Hindlimb muscle (tissue), 1 donor: ENCODE measurements at places on chromosomes 6 and 20. TPM values are rescaled to one million over a fixed set of nuclear protein-coding genes. Genes with fewer than 3 reads are reported as not detected.

GRCh38 chr6:47665112-47665511, 33.3 kb upstream of the ADGRF4 start:
- no peak for DNase-seq

- DNase-seq = no peak
Observed at GRCh38 chr6:168169624-168170023, 90.6 kb upstream of the FRMD1 start.

DNA sequence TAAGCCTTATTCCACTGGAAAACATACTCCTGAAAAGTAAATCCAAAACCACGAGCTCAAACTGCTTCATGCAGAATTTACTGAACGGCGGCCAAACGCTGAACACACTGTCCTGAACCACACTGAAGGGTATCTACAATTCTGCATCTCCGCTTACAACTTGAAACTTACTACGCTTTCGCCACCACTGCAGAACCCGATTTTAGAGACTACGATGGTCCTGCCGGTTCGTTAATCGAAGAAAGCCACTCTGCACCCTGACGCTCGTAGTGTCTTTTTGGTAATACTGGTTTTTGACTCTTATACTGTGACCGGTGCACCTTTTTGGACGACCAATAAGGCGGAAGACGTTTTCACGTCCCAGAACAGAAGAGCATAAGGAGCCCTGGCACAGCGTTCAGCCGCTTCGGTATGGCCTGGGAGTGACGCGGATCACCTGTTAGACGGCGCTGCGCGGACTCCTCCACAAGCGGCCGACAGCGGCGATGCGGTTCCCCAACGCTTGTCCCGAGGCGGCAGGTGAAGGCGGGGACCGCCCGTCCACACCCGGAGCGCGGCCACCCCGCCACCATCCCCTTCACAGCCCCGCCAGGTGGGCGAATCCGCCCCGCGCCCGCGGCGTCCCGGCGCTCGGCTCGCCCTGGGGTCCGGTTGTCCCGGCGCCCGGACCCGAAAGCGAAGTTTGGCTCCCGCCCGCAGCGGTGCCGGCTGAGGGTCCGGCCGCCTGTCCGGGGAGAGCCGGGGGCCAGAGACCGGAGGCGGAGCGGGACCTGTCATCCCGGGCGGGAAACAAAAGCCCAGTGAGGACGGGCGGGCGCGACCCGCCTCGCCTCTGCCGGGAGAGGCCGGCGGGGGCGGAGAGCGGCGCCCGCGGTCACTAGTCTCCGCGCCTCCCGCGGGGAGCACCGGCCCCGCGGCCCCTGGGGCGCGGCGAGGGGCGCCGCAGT, 784 bp downstream of the FKBP5 start:
- DNase-seq = peak; percentile 49

DNA sequence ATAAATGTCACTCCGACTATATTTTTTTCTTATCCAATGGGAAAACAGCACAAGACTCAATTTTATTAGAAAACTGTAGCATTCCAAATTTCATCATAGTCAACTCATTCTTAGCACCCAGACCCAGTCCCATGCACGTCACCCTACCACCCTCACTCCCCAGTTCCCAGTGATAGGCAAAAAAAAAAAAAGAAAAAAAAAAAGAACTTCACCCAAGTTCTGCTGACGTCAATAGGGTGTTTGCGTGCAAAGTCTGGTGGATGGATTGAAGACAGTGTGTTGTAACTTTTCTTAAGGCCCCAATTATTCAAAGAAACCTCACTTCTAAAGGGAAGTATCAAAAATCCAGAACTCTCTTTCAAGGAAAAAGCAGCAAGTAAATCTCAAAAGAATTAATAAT, 213.9 kb upstream of the PRDM1 start:
- no peak for DNase-seq

DNA sequence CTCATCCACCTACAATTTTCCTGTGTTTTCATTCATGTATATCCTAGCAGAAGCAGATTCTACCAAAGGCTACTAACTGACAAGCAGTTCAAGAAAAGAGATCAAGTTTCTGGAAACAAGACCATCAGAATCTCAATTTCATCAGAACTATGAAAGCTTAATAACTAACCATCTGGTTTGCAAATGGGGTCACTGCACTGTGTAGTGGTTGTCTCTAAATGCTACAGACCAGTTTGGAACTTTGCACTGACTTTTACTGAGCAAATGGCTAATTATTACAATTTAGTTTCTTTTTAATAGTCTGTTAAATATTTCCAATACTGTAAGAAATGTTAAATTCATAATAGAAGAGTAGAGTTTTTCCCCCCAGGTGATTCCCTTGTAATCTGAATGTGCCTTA, 64.5 kb downstream of the REPS1 start:
- DNase-seq = no peak

- DNase-seq = no peak
Observed at GRCh38 chr20:33848391-33848790, 37.2 kb downstream of the CHMP4B start.

DNA sequence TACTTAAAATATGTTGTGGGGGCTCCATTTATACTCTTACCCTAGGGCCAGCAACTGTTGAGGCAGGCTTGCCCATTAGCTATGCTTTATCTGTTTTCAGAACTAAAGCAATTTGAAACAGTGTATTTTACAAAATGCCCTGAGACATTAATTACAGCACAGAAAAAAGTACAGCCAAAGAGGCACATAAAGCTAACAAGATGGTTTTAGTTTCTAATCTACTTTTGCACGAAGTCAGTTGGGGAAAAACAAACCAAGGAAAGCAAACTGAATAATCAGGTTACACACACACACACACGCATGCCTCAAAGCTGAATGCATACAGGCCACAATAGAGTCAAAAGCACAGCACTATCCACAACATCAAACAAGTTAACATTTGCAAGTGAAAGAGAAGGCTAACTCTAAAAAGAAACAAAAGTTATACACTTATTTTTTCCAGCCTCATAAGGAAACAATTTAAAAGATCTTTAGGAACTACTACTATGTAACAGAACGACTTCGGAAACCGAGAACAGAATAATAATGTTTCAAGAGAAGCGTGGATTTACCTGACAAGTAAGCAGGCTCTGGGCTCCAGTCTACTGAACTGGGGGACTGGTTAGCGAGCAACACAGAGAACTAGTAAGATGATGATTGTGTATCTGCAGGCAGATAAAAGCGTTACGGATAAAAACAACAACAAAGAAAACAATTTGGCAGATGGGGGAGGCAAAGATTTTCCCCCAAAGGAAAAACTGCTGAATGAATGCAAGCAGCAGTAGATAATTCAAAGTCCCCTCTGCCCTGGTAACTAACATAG, 1.7 kb downstream of the SYCP2 start:
- DNase-seq = no peak

- no peak for DNase-seq
Observed at GRCh38 chr20:845226-845868, 11.8 kb downstream of the FAM110A start.

Gene HLA-DQA1
- polyA plus RNA-seq = 9.5 TPM

Gene RTN4IP1
- 6.9 TPM for polyA plus RNA-seq
